Spinal cord (tissue), 10 donors: ENCODE measurements at places on chromosomes 5 and 9.

- no peak for DNase-seq
Measured at GRCh38 chr5:77936365-77936693, 160.2 kb upstream of the TBCA start.

- DNase-seq: no peak
Measured at GRCh38 chr9:94929369-94929756, 202.9 kb downstream of the AOPEP start.

- no peak for DNase-seq
Measured at GRCh38 chr5:168030912-168031311, 260.5 kb upstream of the WWC1 start.

GRCh38 chr5:57482671-57483106 lies at the start of gene ACTBL2:
ACTBL2 (minus strand) TSS chr5:57482811; CDS start chr5:57482707, 104 bp downstream.
- DNase-seq: no peak

DNA sequence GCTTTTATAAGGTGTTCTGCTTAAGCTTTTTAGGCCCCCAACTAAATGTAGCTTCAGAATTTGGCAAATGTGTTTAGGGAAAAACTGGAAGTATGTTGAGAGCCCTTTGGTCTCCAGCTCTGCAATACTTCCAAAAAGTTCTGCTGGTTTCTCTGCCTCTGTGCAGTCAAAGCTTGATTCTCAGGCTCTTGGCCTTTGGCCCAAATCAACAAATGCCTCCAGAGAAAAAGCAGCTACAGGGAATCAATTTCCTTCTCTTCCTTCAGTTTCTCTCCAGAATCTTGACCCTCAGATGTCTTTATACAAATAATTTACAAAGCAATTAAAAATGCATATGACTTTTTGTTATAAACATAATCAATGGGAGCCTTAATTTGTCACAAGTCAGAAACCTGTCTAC lies 235.7 kb downstream of the COMMD10 start:
- DNase-seq: no peak

GRCh38 chr5:73673161-73673591 lies 47.2 kb downstream of the ARHGEF28 start:
- no peak for DNase-seq

- DNase-seq: no peak
Measured at GRCh38 chr5:2992806-2993205, 241.3 kb upstream of the IRX2 start.

DNA sequence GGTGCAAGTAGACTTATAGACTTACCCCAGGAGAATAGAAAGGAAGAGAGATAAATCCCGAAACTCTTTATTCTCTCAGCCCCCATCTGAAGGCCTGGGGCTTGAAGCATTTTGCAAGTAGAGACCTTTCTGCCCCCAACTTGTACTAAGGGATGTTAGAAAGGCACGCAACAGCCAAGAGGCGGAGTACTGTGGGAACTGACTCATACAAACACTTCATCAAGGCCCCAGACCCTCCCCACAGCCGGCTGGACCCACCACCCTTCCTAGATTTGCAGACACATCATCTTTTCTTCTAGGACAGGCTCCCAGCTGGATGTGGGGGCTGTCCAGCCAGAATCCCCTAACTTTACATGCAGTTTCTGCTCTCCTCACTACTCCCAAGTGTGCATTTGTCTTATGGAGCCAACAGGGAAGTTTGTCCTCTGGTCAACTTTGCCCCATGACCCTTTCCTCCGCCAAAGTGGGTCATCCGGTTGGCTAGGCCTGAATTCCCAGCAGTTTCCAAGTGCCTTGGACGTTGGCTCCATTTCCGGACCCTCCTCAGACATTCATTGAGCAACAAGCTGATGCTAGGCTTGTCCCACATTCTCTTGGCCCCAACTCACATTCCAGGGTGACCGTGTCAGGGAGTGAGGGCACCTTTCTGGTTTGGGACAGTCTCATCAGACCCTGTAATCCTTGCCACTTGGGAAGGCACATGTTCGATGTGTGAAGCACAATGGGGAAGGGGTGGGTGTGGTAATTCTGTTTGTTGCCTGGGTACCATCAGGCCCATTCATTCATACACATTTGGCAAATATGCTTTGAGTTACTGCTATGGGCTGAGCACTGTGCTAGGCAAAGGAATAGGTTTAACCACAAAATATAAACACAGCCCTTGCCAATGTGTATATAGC lies 64.6 kb downstream of the ABLIM3 start:
- no peak for DNase-seq

GRCh38 chr9:70672161-70672649 lies 257.7 kb upstream of the KLF9 start:
- no peak for DNase-seq

DNA sequence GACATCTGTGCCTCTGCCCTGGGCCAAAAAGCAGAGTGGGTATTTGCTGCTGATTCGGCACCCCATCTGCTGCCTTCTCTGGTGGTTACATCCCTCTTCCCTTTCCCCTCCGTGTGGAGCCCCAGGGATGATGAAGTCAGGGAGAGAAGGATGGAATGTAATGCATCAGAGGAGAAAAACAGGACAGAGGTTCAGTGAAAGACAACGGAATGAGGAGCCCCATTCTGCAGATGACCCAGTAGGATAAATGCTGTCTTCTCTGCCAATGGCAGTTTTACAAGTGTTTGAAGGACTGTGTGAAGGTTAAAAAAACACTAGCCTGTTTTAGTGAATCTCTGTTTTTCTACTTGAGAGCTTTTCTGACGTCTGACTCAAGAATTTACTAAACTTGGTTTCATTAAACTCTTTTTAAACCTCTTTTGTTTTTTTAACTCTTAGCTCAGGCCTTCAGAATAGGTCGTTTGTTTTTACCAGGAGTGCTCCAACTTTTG lies 86.3 kb downstream of the NLN start:
- peak; percentile 88 for DNase-seq

- DNase-seq: no peak
Measured at GRCh38 chr9:78448960-78449673, 152.2 kb downstream of the PSAT1 start.

DNA sequence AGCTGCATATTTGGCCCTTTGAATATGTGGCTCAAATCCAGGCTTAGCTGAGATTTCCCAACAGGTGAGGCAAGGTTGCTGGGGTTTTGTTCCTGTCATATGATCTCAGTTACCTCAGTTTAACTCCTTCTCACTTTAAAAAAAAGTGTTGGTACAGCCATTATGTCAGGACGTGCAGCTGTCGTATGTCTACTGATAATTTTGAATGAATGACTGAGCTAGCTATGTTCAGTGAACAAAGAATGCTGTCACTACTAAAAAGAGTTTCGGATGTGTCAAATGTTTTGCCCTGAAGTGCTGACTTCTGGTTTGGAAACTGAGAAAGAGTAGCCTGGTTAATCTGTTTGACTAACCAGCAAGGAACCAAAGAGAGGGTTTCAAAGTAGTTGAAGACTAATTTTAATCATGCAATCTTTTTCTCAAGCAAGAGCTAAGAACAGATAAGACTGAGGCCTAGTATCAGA lies 106.3 kb upstream of the NR3C1 start:
- no peak for DNase-seq

- no peak for DNase-seq
Measured at GRCh38 chr5:169814522-169814921, 165.8 kb downstream of the INSYN2B start.

GRCh38 chr5:39526914-39527477 lies 102.2 kb upstream of the DAB2 start:
- DNase-seq: no peak

- DNase-seq: no peak
Measured at GRCh38 chr9:108662956-108663355, 192.8 kb downstream of the ACTL7B start.

GRCh38 chr9:108395421-108395820 lies 460.4 kb downstream of the ACTL7B start:
- no peak for DNase-seq

- no peak for DNase-seq
Measured at GRCh38 chr5:452978-453710, 10.2 kb downstream of the EXOC3 start.

- no peak for DNase-seq
Measured at GRCh38 chr9:124270504-124271335, 13.0 kb downstream of the NEK6 start.

GRCh38 chr9:89358376-89358916 lies 40.1 kb downstream of the SECISBP2 start:
- DNase-seq: no peak

- DNase-seq: no peak
Measured at GRCh38 chr5:147398860-147399259, 111.0 kb downstream of the DPYSL3 start.
